ENCODE measurements at places on chromosomes 5 and 9. TPM values are rescaled to one million over a fixed set of nuclear protein-coding genes. Genes with fewer than 3 reads are reported as not detected.

Gene OR13J1
- not detected for total RNA-seq

DNA sequence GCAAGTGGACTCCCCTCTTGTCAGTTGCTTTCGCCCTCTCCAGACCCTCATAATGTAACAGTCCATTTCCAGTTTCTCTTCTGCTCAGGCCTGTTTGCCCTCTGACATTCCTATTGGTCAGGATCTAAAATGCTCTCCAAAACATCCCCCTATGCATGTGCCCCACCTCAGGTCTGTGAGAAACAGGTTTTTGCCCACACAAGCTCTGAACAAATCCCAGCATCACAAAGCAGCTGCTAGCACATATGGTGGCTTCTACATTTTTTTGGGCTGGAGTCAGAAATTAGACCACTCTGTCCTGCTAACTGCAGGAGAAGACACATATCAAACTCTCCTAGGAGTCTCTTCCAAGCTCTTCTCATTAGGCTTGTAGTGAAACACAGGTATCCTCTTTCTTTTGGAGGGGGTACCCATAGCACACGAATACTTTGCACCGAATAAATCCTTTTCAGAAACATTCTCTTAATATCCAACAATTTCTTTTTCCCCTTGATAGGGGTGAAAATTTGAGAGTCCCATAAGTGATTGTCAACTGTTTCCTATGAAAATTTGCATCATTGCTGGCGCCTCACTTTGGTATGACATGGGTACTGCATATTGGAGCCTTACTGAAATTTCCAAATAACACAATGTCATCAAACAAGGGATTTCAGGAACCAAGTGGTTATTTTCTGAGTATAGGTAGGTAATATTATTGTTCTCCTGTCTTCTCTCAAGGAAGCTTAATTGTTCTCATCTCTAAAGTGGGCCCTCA lies 19.3 kb upstream of the HSPA9 start:
- no peak for DNase-seq

DNA sequence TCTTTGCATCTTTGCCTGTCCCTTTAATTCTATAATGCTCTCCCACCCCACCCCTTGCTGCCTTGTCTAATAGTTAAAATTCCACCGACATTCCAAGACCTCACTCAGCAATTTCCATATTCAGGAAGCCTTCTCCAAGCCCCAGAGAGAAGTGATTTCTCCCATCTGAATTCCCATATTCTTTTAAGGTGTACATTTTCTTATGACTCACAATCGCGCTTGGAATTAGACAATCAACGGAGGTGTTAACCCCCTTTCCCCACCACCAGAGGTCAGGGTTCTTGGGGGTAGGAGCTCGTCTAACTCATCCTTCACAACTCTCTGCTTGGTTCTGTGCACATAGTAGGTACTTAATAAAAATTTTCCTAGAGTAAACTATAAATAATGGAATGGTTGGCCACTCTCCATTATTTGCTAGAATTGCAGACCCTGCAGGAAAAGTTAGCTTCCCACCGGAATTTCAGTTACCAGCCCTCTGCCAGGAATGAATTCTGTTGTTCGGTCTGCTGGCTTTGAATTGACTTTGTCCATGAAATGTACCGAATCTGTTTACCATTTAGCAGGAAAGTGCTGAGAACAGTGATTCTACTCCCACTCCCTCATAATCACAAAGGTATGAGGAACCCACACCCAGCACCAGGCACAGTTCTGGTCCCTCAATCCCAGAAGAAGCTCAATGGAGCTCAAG lies 5.0 kb downstream of the KCNIP1 start:
- DNase-seq: no peak

DNA sequence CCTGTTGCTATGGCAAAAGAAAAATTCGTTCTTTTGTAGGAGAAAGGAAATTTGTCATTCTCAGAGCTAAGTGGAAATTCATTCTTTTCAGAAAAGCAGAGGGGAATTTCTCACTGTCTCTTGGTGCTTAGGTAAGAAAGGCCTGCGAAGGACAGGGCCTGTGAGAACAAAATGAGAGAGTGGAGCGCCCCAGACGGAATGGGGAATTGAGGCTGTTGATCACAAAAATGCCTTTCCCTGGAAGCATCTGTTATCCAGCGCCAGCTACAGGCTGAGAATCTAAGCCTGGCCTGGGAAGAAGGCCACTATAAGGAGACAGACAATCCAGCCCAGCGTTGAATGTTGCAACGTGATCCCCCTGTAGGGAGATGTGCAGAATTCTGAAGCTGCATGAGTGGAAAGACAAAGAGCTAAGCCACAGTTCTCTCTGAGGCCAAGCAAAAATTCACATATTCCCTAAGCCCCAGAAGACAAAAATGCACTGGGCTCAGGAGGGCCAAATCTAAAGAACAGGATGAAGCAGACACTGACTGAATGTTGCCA lies 44.8 kb upstream of the CLK4 start:
- DNase-seq: no peak

DNA sequence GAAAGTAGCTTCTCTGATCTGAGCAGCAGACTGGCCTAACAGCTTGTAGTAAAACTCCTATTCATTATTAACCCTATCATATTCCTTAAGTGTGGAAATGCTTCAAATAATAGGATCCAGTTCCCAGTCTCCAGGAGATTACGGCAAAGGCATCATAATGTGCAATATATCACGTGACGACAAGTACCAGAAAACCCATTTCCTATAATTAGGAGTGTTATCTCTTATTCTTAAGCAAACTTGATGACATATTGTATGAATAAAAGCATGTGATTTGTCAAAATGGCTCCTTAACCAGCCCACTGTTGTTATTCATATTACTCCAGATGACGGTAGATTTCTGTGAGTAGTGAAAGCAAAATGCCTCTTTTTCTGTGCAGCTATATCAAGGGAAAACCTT lies 2.9 kb downstream of the SV2C start:
- DNase-seq: no peak

DNA sequence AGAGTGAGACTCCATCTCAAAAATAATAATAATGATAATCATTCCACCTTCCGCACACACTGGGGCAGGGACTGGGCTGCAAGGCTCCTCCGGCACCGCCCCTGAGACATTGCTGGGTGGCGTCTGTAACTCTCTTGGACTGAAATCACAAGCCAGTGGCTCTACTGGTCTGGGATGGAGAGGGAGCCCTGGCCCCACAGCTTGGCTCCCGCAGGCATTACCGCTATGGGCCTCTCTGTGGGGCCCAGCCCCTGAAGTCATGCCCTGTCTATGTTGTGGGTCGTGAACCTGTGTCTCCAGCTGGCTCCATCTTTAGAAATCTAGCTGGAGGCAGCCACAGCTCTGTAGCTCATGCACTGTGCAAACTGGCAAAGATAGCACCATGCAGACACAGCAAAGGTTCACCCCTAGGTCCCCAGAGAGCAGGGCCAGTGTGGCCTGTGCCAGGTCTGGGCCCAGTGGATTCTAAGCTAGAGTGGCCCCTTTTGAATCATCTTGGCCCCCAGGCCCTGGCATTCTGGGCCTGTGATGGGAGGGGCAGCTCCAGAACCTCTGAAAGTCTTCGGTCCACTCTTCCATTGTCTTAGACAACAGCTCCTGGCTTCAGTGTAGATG lies 36.1 kb upstream of the COL5A1 start:
- DNase-seq: peak; percentile 81

DNA sequence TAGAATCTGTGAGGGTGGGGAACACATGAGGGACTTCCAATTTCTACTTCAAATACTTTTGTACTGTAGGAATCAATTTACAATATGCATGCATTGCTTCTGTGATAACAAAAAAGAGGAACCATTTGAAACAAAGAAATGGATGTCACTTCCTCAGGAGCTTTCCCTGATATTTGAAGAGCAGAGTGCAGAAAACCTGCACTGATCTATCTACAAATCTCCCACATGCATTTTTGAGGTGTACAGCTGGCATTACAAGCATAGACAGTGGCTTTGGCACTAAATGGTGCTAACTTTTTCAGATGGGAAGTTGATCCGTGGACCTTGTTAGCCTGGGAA lies 27.7 kb downstream of the YIPF5 start:
- no peak for DNase-seq

GRCh38 chr9:93585695-93586094 lies 9.3 kb downstream of the PHF2 start:
- no peak for DNase-seq

GRCh38 chr5:154753792-154754191 lies 1.4 kb upstream of the LARP1 start:
- DNase-seq: no peak
